MCF 10A (cell line): ENCODE measurements at places on chromosomes 6 and 20.

GRCh38 chr6:134464690-134465411 is 146.9 kb upstream of the SGK1 start:
- peak; percentile 76 for DNase-seq

DNA sequence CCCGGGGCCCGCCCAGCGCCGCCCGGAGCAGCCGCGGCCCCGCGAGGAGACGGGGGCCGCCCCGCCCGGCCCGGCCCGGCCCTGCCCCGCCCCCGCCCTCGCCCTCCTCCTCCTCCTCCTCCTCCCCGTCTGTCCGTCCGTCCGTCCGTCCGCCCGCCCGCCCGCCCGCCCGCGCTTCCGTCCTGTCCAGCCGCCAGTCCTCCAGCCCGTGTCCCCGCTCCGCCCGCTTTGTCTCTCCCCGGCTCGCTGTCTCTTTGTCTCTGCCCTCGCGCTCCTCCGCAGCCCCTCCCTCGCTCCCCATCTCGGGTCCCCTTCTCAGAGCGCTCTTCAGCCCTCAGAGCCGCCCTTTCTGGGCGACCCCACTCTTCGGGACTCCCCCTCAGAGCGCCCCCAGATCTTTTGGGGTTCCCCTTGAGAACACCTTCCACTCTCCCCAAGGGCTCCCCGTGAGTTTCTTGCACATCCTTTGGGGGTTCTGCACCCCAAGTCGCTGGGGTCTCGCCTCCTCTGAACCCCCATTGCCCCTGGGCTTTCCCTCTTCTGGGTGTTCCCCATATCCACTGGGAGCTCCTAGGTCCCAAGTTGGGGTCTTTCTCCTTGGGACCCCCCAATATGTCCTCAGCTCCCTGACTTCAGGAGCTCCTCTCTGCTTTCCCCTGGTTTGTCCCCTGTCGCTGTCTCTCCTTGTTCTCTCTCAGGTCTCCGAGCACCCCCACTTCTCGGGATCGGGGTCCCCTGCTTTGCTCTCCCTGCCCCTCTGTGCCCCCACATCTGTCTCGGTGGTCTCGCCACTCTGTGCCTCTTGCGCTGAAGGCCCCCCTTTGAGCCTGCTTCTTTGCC is 79.5 kb upstream of the MYL9 start:
- peak; percentile 47 for DNase-seq

DNA sequence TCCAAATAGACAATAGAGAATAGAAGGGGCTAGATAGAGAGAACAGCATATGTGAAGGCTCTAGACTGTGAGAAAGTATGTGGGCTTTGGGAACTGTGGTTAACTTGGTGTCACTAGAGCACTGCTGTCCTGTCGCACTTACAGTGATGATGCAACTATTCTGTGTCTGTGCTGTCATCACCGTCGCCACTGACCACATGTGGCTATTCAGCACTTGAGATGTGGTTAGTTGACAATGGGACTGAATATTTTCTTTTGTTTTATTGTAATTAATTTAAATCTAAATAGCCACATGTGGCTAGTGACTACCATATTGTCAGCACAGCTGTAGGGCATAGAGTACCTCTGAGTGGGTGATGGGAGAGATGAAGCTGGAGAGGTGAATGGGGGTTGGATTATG is 39.0 kb upstream of the IFNGR1 start:
- no peak for DNase-seq

- no peak for DNase-seq
These were observed 58.7 kb downstream of the PDSS2 start for GRCh38 chr6:107400616-107401147.

DNA sequence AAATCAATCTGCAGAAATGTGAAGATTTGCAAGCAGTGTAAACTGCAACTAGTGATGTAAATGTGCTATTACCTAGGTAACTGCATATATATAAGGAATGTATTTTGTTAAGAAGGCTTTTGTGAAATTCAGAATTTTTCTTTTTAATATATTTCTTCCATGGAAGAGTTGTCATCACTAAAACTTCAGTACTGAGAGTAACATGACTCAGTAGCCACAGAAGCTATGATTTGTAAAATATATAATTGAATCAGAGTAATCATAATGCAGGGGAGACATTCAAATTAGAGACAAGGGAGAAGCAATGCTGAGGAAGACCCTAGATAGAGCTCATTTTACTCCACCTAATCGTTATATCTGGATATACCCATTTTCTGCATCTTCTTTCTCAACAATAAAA is 141.7 kb downstream of the ADGRG6 start:
- no peak for DNase-seq

DNA sequence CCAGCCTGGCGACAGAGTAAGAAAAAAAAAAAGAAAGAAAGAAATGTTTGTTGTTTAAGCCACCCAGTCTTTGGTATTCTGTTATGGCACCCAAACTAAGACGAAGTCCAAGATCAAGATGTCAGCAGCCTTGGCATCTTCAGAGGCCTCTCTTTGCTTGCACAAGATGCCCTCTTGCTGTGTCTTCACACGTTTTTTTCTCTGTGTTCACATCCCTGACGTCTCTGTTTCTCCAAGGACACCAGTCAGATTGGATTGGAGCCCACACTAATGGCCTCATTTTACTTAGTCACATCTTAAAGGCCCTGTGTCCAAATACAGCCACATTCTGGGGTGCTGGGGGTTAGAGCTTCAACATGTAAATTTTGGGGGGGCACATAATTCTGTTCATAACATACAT is 380.9 kb downstream of the GJA1 start:
- DNase-seq = no peak

GRCh38 chr20:63939061-63939935 is 16.9 kb downstream of the UCKL1 start:
- DNase-seq = no peak

DNA sequence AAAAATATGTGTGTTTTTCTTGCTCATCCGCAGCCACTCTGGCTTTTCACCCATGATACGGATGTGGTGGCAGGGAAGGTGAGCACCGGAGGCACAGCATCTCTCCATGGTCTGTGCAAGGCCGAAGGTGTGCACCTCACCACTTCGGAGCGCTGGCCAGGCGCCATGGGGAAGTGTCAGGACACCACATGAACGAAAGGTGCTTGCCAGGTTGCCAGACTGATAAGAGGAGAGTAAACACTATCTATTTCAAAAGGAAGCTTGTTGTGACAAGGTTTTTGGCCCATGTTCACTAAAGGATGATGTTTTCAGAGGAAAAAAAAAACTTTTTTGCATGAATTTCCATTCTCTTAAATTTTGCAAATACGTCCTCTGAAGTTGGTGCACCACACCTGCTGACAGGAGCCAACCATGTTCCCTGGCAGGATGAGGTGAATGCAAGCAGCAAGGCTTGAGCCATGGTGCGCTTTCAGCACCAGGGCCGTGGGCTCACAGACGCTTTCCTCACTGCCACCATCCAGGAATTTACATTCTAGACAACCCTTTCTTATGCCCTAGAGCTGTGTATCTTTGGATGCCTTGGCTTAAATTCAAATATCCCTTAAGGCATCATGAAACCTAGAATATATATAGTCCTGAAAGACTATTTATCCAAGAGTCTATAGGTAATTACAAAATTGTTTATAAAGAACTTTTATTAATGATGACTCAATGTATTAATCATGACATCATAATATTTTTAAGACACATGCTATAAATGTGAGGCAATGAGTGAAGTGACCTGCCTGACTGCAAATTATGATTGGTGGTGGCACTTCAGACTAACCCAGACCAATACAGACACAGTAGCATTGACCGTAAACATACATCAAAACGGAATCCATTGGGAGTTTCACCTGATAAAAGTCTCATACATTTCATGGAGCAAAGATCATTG is 234.5 kb downstream of the TFAP2A start:
- DNase-seq = no peak
